Stimulated activated CD8-positive, alpha-beta memory T cell treated with anti-CD3 and anti-CD28 coated beads, Interleukin-7, amount 100 ng/mL, for 4 hours (primary cell): ENCODE measurements at places on chromosomes 12 and 14.

- DNase-seq: no peak
These were observed 70.6 kb downstream of the TMEM132C start for GRCh38 chr12:128337431-128338170.

DNA sequence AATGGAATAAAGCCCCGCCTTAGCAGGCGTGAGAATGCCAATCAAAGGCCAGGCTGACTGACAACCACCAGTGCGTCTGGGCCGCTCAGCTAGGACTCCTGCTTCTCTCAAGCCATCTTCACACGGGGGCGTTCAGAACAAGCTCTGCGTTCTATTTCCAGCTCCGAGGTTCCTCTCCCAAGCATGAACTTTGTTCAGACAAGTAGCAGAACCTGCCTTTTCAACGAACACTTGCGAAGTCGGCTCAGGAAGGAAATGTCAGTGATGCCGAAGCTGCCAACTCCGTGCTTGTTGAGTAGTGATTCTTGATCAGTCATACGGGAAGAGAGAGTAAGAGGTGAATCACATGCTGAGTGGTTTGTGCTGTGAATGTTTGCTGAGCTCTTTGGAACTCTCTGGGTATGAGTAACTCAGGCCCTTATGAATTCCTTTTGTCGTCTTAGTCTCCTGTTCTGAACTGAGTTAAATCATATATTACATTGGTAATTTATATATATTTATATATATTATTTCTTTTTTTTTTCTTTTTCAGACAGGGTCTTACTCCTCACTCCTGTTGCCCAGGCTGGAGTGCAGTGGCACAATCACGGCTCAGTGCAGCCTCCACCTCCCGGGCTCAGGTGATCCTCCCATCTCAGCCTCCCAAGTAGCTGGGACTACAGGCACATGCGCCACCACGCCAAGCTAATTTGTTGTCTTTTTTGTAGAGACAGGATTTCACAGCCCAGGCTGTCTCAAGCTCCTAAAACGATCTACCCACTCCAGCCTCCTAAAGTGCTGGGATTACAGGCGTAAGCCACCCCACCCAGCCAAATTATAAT lies 29.4 kb upstream of the BCL7A start:
- DNase-seq: peak; percentile 17

GRCh38 chr14:32627545-32628298 lies 298.6 kb downstream of the AKAP6 start:
- no peak for DNase-seq

- no peak for DNase-seq
These were observed 84.6 kb upstream of the ATF7IP start for GRCh38 chr12:14280921-14281320.

DNA sequence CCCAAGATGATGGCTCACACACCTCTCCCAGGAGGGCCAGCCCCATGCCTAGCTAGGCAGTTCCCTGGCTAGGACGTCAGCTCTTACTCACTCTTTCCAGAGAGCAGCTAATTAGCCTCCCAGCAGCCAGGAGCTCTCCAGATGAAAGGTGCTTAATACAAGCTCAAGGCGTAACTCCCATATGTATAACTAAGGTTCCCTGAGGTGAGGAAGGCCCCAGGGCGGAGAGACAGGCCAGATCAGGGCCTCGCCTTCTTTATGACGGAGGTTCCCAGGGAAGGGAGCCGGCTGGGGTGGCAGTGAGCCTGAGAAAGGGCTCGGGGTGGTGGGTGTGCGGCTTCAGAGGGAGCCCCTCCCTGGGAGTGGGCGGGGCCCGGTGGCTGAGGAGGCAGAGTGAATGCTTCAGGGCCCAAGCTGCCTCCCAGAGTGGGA lies 26.4 kb upstream of the ZFP36L1 start:
- no peak for DNase-seq

- DNase-seq: no peak
These were observed 264.2 kb downstream of the ADAMTS20 start for GRCh38 chr12:43287706-43288383.

DNA sequence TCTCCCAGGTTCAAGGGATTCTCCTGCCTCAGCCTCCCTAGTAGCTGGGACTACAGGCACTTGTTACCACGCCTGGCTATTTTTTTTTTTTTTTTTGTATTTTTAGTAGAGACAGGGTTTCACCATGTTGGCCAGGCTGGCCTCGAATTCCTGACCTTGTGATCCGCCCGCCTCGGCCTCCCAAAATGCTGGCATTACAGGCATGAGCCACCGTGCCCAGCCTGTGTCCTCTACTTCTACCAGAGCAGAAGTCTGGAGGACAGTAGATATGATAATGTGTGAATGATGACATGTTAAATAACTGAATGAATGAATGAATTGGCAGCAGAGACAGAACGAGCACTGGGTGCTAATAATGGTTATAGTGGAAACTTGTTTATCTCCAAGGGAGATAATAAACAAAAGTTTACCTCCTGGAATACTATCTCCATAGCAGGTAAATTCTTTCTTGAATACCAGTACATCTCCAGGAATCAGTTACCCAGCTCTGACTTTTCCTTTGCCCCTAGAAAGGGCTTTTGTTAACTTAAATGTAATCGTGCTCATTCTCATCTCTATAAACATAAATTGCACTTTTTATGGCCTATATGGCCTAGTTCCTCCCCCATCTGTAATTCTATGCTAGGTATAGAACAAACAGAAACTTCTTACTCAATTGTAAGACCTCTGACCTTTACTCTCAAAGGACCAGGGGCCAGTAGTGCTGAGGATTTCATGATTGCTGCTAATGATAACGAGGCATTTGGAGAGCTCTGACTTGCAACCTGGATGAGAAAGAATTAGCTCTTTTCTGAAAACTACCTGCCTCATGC lies 7.2 kb upstream of the LGALS3 start:
- DNase-seq: no peak

GRCh38 chr14:24435192-24435810 lies 5.5 kb downstream of the KHNYN start:
- DNase-seq: no peak

- no peak for DNase-seq
These were observed 120.3 kb upstream of the BCAT1 start for GRCh38 chr12:25069224-25069623.

- no peak for DNase-seq
These were observed 41.6 kb downstream of the ATXN2 start for GRCh38 chr12:111557271-111558106.

GRCh38 chr12:112848338-112848715 lies 56.8 kb downstream of the RPH3A start:
- DNase-seq: no peak

DNA sequence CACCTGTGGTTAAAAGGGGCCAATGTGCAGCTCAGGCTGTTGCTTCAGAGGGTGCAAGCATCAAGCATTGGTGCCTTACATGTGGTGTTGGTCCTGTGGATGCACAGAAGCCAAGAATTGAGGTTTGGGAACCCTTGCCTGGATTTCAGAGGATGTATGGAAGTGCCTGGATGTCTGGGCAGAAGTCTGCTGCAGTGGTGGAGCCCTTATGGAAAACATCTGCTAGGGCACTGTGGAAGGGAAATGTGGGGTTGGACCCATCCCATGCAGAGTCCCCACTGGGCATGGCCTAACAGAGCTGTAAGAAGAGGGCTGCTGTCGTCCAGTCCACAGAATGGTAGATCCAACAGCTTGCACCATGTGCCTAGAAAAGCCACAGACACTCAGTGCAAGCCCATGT lies 36.6 kb downstream of the PCNX1 start:
- no peak for DNase-seq

- DNase-seq: no peak
These were observed 153.7 kb downstream of the PRKD1 start for GRCh38 chr14:29773990-29774389.

DNA sequence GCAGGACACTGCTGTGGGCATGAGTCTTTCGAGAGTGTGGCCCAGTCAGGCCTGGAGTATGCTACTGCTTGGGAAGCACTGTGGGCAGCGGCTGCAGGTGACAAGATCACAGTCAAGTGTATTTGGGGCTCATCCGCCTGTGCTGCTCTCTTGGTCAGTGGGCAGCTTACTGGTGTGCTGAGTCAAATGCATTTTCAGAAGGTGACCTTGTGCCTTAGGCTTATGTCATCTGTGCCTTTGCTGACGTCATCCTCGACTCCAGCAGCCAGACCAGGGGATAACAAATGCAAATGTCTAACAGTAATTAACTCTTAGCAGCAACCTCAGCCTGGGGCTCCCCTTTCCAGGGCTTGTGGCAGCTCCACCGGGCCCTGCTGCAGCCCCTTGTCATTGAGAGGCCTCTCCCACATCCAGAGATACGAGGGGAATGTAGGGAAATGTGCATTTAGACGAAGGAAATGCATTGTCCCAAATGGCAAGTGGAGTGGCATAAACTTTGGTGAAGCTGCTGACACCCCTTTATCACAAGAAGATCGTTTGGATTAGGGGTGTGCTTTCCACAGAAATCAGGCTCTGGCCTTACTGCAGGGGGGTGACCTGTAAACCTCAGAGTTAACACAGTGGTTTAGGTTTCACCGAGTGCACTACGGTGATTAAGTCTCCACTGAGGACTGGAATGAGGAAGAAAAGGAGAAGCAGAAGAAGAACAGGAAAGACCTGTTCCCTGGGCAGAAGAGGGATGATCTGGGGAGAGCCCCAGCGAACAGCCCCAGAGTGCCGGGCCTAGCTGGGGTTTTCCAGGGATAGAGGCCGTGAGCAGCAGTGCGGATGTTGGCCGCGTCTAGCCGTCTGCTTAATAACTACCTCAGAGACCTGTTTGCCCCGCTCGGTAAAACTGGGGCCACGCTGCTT lies 39.7 kb downstream of the PSMA6 start:
- DNase-seq: no peak

DNA sequence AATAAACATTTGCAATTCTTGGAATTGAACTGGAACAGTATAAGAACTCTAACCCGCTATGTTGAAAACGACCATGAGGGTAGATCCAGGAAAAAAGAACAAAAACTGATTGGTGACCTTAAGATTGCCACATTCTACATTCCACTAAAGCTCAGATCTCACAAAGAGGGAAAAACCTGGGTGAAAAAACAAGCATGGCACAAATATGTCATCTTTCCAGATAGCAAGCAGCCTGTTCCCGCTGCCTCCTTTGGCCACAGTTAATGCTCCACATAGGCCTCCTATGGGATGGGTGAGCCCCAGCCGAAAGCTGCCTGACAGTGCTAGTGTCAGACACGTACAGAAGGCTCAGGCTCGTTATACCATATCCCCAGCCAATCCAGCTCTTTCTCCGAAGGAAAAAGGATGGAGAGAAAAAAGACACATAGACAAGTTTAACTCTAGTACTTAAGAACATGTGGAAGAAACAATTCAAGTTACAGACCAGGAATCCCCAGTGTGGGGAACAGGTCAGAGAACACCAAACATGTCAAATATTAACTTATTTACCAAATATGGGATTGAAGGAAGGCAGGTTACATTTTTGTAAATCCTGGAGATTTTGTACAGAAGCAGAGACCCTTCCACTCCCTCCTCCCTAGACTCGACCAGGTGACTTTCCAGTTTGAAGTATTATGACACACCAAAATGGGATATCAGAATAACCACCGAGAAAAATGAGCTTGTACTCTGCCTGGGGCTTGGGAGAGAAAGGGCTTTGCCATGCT lies 14.7 kb downstream of the LETMD1 start:
- no peak for DNase-seq

GRCh38 chr12:2647186-2647585 lies 147.6 kb upstream of the FKBP4 start:
- DNase-seq: no peak

- no peak for DNase-seq
These were observed 99.5 kb downstream of the PDZRN4 start for GRCh38 chr12:41287500-41288141.

DNA sequence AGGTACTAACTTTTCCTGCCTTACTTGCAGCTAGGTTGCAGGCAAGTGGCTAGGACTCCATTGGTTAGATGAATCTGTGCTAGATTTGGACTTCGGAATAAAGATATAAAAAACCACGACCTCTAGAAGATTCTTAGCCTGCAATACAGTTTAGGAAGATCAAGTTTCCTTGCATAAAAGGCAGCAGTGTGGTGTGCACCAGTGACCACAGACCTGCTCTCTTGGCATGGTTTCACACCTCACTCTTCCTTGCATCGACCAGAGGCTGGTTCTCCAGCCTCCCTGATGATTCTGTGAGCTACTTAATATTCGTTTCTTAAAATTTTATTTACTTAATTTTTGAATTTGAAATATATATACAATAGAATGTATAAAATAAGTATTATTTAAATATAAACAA lies 9.8 kb downstream of the KLHDC1 start:
- no peak for DNase-seq

GRCh38 chr14:103535891-103536565 lies 7.0 kb downstream of the TRMT61A start:
- DNase-seq: no peak

GRCh38 chr12:43880547-43880946 lies 44.7 kb downstream of the TMEM117 start:
- DNase-seq: no peak

DNA sequence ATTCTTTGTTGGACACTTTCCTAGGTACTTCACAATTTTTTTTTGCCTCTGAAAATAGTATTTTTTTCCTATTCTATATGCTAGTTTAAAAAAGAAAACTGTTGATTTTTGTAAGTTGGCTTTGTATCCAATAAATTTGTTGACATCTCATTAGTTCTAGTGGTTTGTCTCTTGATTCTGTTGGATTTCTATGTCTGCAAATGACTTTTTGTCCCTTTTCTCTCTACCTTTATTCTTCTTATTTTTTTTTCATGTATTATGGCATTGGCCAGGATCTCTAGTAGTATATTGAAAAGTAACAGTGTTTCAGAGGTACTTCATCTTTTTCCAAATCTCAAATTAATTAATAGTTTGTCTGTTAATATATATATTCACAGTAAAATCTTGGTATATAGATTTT lies 59.1 kb upstream of the TSPAN11 start:
- DNase-seq: no peak

DNA sequence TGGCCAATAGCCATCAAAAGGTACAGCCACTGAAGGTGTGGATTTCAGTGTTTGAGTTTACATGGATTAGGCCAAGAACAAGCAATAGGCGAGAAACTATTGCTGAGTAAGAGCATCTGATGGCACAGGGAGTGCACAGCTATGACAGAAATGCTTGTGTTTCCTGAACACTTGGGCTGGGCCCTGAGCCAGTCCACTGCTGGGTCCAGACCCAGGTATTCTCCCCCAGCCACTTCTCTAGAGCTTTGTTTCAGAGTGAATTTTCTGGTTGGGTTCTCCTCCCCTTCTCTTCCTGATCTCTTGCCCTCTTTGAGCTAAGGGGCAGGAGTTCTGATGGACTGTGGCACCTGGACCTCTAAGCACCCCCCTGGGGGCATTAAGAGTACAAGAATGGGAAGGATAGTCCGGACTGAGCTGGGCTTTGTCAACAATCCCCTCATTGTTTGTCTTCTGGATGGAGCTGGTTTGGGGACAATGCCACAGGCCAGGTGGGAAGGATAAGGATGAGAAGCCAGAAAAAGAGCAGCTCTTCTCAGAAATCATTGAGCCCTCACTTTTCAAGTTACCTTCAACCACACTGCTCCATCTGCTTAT lies 8.3 kb downstream of the HOXC5 start:
- DNase-seq: no peak
